ENCODE measurements at places on chromosomes 13 and 19. TPM values are rescaled to one million over a fixed set of nuclear protein-coding genes. Genes with fewer than 3 reads are reported as not detected.

GRCh38 chr13:42331009-42331408 lies 59.1 kb downstream of the AKAP11 start:
- no peaks in the 10 kb centered on the region for H3K4me1 ChIP-seq
- no peak overlapping the region for H3K4me3 ChIP-seq
- DNase-seq = no peak
- H3K27me3 ChIP-seq = no peaks in the 10 kb centered on the region
- H3K36me3 ChIP-seq = no peaks in the 10 kb centered on the region

- no peaks in the 10 kb centered on the region for H3K4me1 ChIP-seq
- H3K4me3 ChIP-seq = no peak overlapping the region
- DNase-seq = no peak
- no peak overlapping the region for H3K27ac ChIP-seq
- H3K36me3 ChIP-seq = no peaks in the 10 kb centered on the region
Observed at GRCh38 chr19:28554321-28555091, 658.4 kb downstream of the UQCRFS1 start.

- H3K27me3 ChIP-seq = no peaks in the 10 kb centered on the region
- H3K4me3 ChIP-seq = no peak overlapping the region
- DNase-seq = no peak
- H3K27ac ChIP-seq = no peak overlapping the region
- no peaks in the 10 kb centered on the region for H3K36me3 ChIP-seq
Observed at GRCh38 chr13:43551897-43552456, 234.8 kb downstream of the ENOX1 start.

GRCh38 chr13:65063753-65064152 lies 2166.4 kb downstream of the PCDH9 start:
- H3K4me3 ChIP-seq = no peak overlapping the region
- H3K27ac ChIP-seq = no peak overlapping the region
- H3K27me3 ChIP-seq = no peaks in the 10 kb centered on the region
- no peaks in the 10 kb centered on the region for H3K4me1 ChIP-seq

DNA sequence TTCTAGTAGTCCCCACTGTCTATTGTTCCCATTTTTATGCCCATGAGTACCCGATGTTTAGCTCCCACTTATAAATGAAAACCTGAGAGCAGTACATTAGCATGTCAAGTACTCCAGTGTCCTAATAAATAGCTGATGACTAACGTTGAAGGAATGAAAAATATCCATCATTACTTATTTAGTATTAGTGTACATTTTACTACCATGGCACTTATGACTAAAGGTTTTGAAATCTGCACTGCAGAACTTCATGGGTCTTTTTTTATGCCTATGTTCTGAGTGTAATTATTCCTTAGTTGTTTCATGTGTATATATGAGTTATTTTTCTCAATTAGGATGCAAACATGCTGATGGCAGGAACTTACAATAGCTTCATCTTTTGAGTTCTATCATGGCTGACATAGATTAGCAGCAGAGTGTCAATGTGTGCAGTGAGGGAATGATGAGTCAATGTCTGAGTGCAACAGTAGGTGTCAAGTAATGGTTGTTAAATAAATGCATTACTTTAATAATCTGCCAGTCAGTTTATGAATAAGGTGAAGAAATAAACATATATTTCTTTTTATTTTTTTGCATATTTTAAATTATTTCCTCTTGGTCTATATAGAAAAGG lies 188.4 kb downstream of the ITGBL1 start:
- H3K4me3 ChIP-seq = no peak overlapping the region
- no peaks in the 10 kb centered on the region for H3K36me3 ChIP-seq
- DNase-seq = no peak
- no peaks in the 10 kb centered on the region for H3K4me1 ChIP-seq

- no peak overlapping the region for H3K4me3 ChIP-seq
- no peak for DNase-seq
- peak overlapping the region; percentile 27 for H3K27ac ChIP-seq
- no peaks in the 10 kb centered on the region for H3K27me3 ChIP-seq
- no peaks in the 10 kb centered on the region for H3K36me3 ChIP-seq
Observed at GRCh38 chr13:42396501-42396900, 124.5 kb downstream of the AKAP11 start.

DNA sequence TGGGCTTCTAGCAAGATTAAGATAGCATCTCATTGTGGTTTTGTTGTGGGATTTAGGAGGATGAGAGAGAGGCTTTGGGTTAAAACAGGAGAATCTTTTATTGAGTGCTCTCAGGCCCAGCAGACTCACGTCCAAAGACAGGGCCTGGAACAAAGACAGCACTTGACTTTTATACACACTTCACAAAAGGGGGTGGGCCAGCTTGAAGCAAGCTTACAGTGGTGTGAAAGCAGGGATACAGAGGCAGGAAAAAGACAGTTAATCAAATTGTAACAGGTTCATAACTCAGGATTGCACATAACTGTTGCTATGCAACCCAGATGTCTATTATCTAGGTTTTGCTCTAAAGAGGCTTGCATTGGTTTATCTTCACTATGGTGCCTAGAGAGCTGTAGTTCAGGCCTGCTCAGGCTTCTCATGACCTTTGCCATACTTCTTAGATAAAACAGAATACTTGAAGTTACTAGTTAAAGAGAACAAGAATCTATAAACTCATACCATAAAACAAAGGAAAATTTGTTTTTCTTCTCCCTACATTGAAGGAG lies 42.2 kb upstream of the CEACAM21 start:
- no peak for DNase-seq
- no peaks in the 10 kb centered on the region for H3K36me3 ChIP-seq
- H3K4me3 ChIP-seq = no peak overlapping the region
- no peaks in the 10 kb centered on the region for H3K27me3 ChIP-seq

GRCh38 chr19:41994521-41994971 lies 516 bp upstream of the ATP1A3 start:
- no peak overlapping the region for H3K27ac ChIP-seq
- no peak for DNase-seq
- no peaks in the 10 kb centered on the region for H3K36me3 ChIP-seq
- no peak overlapping the region for H3K4me3 ChIP-seq
- peaks cover 76% of the 10 kb centered on the region for H3K27me3 ChIP-seq

DNA sequence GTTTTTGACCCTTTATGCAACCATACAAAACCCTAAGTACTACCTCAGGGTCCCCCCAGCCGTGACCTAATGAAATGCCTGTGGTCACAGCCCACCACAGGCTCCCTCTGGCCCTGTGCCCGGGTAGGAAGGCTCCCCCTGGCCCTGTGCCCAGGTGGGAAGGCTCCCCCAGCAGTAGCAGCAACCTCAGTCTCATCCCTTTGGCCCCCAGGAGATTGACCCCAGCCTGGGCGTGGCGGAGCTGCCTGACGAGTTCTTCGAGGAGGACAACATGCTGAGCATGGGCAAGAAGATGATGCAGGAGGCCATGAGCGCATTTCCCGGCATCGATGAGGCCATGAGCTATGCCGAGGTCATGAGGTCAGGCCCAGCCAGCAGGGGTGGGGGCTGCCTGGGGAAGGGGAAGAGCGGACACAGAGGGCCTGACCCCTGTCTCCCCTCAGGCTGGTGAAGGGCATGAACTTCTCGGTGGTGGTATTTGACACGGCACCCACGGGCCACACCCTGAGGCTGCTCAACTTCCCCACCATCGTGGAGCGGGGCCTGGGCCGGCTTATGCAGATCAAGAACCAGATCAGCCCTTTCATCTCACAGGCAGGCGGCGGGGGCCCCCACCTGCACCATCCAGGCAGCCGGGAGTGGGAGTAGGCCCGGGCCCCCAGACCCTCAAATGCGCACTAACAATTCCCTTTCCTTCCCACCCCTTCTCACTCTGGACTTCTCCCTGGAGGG lies 6.3 kb upstream of the BEST2 start:
- H3K4me3 ChIP-seq = no peak overlapping the region
- no peak for DNase-seq
- H3K36me3 ChIP-seq = no peaks in the 10 kb centered on the region
- H3K27me3 ChIP-seq = peaks cover 3% of the 10 kb centered on the region
- no peak overlapping the region for H3K27ac ChIP-seq
- H3K4me1 ChIP-seq = no peaks in the 10 kb centered on the region

GRCh38 chr19:15656467-15656866 lies 15.8 kb downstream of the CYP4F3 start:
- DNase-seq = no peak
- no peak overlapping the region for H3K4me3 ChIP-seq
- no peaks in the 10 kb centered on the region for H3K36me3 ChIP-seq
- H3K4me1 ChIP-seq = no peaks in the 10 kb centered on the region
- no peaks in the 10 kb centered on the region for H3K27me3 ChIP-seq

DNA sequence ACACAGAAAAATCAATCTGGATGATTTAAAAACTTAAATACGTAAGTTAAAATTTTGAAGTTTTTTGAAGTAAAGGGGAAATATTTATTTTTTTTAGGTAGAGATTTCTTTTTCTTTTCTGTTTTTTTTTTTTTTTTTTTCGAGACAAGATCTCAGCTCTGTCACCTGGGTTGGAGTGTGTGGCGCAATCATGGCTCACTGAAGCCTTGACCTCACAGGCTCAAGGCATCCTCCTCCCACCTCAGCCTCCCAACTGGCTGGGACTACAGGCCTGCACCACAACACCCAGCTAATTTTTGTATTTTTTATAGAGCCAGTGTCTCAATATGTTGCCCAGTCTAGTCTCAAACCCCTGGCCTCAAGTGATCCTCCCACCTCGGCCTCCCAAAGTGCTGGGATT lies 120.4 kb upstream of the CLDN10 start:
- no peak overlapping the region for H3K4me3 ChIP-seq
- H3K27me3 ChIP-seq = no peaks in the 10 kb centered on the region
- no peaks in the 10 kb centered on the region for H3K4me1 ChIP-seq
- H3K27ac ChIP-seq = no peak overlapping the region

EDDM13 gene
- total RNA-seq = not detected

REEP6 gene
- 88.9 TPM for total RNA-seq

SIAH3 gene
- 0.04 TPM for total RNA-seq

CGB7 gene
- 0.76 TPM for total RNA-seq

CD33 gene
- total RNA-seq = not detected

FXYD3 gene
- total RNA-seq = 235 TPM
